ENCODE measurements at places on chromosomes 12 and 14.

DNA sequence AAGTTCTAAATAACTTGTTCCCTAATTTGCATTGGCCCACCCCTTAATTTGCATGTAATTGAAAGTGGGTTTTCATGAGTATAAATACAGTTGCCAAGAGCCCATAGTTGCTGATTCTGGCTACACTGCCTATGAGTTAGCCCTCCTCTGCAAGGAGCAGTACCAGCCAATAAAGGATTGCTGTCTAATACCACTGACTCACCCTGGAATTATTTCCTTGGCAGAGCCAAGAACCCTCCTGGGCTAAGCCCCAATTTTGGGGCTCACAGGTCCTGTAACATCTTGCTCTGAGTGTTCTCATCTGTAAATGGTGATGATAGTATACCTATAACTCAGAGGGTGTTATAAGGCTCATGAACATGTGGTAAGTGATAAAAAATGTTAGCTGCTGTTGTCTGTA, 6.8 kb downstream of the TTC8 start:
- H3K36me3 ChIP-seq: no peaks in the 10 kb centered on the region
- peaks cover 30% of the 10 kb centered on the region for H3K4me1 ChIP-seq
- H3K4me3 ChIP-seq: no peak overlapping the region
- no peak overlapping the region for H3K27ac ChIP-seq
- DNase-seq: no peak
- H3K27me3 ChIP-seq: no peaks in the 10 kb centered on the region

DNA sequence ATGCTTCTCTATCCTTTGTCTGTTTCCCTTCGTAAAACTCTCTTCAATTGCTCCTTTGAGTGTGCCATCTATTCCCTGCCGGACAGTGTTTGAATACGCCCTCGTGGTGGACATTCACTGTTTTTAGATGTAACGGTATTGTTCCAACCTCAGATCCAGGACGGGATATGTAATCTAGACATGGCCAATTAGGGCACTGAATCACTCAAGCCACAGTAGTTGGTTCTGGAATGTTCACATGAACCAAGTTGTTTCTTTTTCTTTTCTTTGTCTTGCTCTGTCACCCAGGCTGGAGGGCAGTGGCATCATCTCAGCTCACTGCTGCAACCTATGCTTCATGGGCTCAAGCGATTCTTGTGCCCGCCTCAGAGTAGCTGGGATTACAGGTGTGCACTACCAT, 204.2 kb upstream of the PLXNC1 start:
- peaks cover 5% of the 10 kb centered on the region for H3K4me1 ChIP-seq
- H3K36me3 ChIP-seq: no peaks in the 10 kb centered on the region
- H3K27me3 ChIP-seq: no peaks in the 10 kb centered on the region
- no peak overlapping the region for H3K4me3 ChIP-seq
- peak overlapping the region; percentile 36 for H3K27ac ChIP-seq

DNA sequence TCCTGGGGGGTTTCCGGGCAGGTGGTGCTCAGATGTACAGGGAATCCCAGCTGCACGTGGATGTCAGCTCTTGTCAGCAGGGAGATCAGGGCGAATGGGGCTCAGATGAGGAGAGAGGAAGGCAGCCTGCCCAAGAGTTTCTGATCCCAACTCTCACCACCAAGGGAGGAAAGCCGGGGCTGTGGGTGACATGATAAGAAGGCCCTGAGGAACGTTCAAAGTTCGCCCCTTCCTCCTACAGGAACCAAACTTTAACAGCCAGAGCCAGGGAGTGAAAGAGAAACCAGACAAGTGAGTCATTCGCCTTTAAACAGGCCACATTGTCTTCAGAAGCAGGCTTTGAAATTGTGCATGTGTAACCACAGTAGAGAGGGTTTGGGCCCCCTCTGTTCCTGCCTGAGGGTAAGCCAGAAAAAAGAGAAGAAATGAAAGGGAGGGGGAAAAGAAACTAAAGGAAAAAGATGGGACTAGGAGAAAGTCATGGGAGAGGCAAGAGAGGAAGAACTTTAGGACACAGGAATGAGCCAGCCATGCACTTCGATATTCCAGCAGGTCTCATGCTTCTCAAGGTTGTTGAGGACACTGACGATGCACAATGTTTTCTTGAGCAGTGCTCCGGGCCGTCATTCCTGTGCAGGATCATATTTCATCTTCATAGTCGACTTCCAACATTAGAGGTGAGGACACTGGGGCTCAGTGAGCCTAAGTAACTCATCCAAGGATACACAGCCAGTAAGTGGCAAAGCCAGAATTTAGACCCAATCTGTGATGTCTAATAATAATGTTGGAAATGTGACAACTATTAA, 691.4 kb upstream of the TBX3 start:
- no peak for DNase-seq
- no peaks in the 10 kb centered on the region for H3K27me3 ChIP-seq
- H3K27ac ChIP-seq: peak overlapping the region; percentile 53
- no peaks in the 10 kb centered on the region for H3K36me3 ChIP-seq
- H3K4me1 ChIP-seq: peaks cover 14% of the 10 kb centered on the region

GRCh38 chr12:108612788-108613282, 15.0 kb upstream of the TMEM119 start:
- DNase-seq: no peak
- H3K27ac ChIP-seq: no peak overlapping the region
- peaks cover under 1% of the 10 kb centered on the region for H3K4me1 ChIP-seq
- no peaks in the 10 kb centered on the region for H3K36me3 ChIP-seq
- H3K4me3 ChIP-seq: no peak overlapping the region

GRCh38 chr14:77111021-77111420, 13.0 kb downstream of the CIPC start:
- peaks cover 37% of the 10 kb centered on the region for H3K36me3 ChIP-seq
- H3K4me1 ChIP-seq: peaks cover 50% of the 10 kb centered on the region
- no peaks in the 10 kb centered on the region for H3K27me3 ChIP-seq
- H3K27ac ChIP-seq: peak overlapping the region; percentile 81
- DNase-seq: no peak

DNA sequence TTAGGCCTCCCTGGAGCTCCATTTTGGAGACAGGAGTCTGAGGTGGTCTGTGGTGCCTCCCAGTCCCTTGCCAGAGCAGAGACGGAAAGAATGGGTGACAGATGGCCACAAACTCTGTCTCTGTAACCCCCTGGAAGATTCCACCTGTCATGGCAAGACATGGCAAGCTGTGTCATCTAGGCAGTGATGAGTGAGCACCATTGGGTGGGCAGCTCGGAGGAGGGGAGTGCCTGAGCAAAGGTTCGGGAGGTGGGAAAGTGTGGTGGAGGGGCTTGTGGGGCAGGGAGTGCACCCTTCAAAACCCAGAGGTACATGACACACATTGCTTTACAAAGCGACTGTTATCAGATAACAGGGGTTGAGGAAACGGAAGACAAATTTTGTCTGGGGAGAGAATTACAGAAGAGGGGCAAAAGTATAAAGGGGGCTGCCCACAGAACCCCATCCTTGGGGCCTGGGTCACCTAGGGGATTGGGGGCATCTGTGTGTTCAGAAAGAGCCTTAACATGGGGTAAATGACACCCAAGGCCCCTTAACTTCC, 3.5 kb downstream of the RIN3 start:
- DNase-seq: no peak
- H3K27ac ChIP-seq: no peak overlapping the region
- no peak overlapping the region for H3K4me3 ChIP-seq
- H3K36me3 ChIP-seq: no peaks in the 10 kb centered on the region

DNA sequence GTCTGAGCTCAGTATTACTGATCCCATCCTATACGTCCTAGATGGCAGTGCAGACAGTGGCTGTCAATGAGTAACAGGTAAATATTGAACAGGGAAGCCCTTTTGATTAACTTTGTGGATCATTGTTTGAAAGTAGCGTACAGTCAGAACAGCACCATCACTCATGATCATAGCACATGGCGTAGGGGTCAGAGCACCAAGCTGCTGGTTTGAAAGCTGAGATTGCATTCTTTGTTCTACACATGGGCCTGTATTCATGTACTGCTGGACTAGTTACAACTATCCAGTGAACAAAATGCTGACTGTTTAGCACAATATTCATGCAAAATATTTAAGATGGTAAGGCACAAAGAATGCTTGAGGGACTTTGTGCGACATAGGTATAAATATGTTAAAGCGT, 131.8 kb downstream of the NPAS3 start:
- H3K27ac ChIP-seq: no peak overlapping the region
- no peak overlapping the region for H3K4me3 ChIP-seq
- no peaks in the 10 kb centered on the region for H3K4me1 ChIP-seq
- no peaks in the 10 kb centered on the region for H3K36me3 ChIP-seq
- DNase-seq: no peak

GRCh38 chr12:93199831-93200236, 177.9 kb upstream of the NUDT4 start:
- H3K4me3 ChIP-seq: no peak overlapping the region
- H3K4me1 ChIP-seq: peaks cover 12% of the 10 kb centered on the region
- DNase-seq: no peak
- H3K27ac ChIP-seq: no peak overlapping the region
- no peaks in the 10 kb centered on the region for H3K27me3 ChIP-seq

GRCh38 chr14:20714593-20715250, 26.2 kb downstream of the ANG start:
- H3K4me3 ChIP-seq: no peak overlapping the region
- no peak for DNase-seq
- no peaks in the 10 kb centered on the region for H3K4me1 ChIP-seq
- no peak overlapping the region for H3K27ac ChIP-seq

DNA sequence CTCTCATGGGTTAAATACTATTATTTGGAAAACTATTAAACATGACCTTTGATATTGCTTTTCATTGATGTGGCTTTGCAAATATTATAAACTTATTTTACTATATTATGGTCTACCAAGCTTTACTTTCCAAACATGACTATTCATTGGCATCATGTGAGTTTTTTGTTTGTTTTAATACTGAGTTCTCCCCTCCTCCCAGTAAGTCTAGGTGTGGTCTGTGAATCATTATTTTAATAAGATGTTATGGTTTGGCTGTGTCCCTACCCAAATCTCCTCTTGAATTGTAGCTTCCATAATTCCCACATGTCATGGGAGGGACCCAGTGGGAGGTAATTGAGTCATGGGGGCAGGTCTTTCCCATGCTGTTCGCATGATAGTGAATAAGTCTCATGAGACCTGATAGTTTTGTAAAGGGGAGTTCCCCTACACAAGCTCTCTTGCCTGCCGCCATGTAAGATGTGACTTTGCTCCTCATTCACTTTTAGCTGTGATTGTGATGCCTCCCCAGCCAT, 80.0 kb downstream of the BORCS5 start:
- DNase-seq: no peak
- no peak overlapping the region for H3K27ac ChIP-seq
- no peaks in the 10 kb centered on the region for H3K27me3 ChIP-seq
- H3K4me3 ChIP-seq: no peak overlapping the region
- H3K36me3 ChIP-seq: no peaks in the 10 kb centered on the region

DNA sequence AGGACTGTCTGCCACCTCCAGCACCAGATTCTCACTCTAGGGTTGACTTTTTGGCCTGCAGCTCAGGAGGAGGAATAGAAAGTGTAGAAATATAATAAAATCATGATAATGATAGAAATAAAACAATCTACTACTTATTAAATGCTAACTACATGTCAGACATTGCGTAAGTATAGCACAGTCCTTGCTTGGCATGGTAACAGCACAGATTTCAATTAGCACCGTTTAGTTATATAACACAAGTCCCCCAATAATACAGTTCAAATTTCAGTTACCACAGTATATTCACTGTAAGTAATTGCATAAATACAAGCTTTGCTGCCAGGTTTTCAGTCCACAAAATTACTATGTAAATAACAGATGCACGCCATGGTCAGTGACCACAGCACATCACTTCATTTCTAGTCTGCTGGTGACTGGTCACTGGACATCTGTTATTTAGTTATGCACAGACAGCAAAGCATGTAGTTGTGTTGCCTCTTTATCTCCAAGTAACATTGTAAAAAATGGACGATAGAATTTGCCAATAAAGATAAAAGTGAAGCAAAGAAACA, 6.5 kb upstream of the GLT8D2 start:
- no peak overlapping the region for H3K27ac ChIP-seq
- H3K36me3 ChIP-seq: no peaks in the 10 kb centered on the region
- H3K27me3 ChIP-seq: no peaks in the 10 kb centered on the region
- no peak for DNase-seq
- no peak overlapping the region for H3K4me3 ChIP-seq

GRCh38 chr14:44982594-44982993, 20.6 kb downstream of the TOGARAM1 start:
- DNase-seq: no peak
- H3K4me1 ChIP-seq: peaks cover 14% of the 10 kb centered on the region
- no peaks in the 10 kb centered on the region for H3K27me3 ChIP-seq

DNA sequence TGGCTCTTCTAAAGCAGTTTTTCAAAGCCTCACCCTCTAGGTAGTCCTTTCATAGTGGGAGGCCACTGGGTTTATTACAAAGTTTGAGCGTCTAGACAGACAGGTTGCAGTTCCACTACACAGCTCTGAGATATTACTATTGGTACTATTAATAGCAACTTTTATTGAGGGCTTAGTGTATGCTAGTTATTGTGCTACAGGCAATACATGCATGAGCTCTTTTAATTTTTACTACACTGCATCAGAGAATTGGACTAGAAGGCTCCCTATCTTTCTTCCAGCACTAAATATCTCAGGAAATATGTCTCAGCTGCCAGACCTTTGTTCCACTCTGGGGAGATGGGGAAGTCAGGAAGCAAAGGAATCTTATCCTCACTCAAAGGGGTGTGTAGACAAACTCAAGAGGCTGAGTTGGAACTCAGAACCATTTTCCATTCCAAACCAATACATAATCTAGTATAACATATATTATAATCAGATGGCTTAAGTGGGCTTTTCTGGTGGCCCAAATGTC, 161.8 kb upstream of the SLC38A2 start:
- H3K4me3 ChIP-seq: no peak overlapping the region
- DNase-seq: no peak
- H3K27ac ChIP-seq: no peak overlapping the region
- no peaks in the 10 kb centered on the region for H3K4me1 ChIP-seq

GRCh38 chr12:121184425-121184824, 25.5 kb upstream of the P2RX4 start:
- H3K4me1 ChIP-seq: no peaks in the 10 kb centered on the region
- H3K27ac ChIP-seq: no peak overlapping the region
- no peak overlapping the region for H3K4me3 ChIP-seq
- DNase-seq: no peak
- H3K36me3 ChIP-seq: peaks cover 5% of the 10 kb centered on the region
- no peaks in the 10 kb centered on the region for H3K27me3 ChIP-seq
